ENCODE measurements at places on chromosomes 11 and 22.

- no peak for DNase-seq
Observed at GRCh38 chr11:118527109-118527508, at the start of gene TTC36. TTC36 (plus strand) TSS chr11:118527474; CDS start chr11:118527495, 21 bp downstream.

DNA sequence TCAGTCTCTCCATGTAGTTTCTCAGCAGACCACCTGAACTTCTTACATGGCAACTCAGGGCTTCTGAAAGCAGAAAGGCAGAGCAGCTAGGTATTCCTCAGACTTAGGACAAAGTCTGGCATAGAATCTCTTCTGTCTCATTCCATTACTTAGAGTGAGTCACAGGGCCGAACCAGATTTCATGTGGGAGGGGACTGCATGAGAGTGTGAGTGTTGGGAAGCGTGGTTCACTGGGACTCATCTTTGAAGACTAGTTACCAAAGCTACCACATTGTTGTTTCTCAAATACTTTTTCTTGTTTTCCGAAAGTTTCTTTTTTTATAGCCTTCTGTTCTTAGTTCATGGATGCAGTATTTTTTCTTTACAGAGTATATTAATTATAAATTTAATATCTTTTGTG, 36.1 kb upstream of the SCN3B start:
- DNase-seq = no peak

DNA sequence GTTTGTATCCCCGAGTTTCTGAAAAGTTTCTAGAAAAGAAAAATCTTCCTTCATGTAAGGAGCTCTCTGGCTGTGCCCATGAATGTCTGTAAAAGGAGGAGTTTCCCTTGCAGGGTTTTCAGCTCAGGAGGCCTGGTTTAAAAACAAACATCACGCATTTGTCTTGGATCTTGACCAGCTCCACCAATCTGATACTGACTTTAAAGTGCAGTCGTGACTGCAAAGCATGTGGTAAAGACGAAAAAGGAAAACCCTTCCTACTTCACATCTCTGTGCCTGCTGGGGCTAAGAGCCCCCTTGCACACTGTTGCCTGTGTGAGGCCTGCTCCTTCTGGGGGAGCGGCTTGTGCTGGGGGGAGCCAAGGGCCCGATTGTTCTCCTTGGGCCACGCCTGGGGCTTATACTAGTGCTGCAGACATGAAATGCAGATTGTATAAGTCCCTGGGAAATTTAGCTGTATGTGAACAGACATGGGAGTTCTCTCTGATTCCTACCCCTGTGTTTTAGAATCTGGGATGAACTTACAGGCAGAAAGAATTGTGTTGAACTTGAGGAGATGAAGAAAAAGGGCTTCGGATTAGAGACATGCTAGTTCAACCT, 62.1 kb downstream of the ADAMTS15 start:
- DNase-seq = no peak

GRCh38 chr11:109956124-109956793, 136.9 kb upstream of the ZC3H12C start:
- no peak for DNase-seq

DNA sequence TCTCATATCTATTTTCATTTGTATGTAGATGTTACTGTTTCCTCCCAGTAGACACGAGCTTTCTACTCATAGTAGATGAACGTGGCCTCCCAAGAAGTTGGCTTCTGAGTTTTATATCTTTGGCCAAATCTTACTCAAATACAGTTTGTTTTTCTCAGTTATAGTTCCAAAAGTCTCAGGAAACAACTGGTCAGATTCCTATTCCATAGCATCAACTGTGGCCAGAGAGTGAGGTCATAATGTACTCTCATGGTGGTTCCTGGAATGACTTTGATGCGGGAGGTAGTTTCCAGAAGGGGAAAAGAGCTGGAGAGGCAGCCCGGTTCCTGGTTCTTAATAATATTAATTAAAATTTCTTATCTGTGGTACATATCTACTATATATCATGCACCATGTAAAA, 77.3 kb downstream of the SLC17A6 start:
- no peak for DNase-seq

DNA sequence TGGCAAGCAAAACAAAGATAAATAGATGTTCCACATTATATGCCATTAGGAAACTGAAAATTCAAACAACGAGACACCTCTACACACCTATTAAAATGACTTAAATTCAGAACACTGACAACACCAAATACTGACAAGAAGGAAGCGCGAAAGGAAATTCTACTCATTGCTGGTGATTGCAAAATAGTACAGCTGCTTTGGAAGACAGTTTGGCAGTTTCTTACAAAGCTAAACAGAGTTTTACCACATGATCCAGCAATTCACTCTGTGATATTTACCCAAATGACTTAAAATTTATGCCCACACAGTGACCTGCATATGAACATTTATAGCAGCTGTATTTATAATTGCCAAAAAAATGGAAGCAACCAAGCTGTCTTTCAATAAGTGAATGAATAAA, 232.6 kb downstream of the CASP12 start:
- no peak for DNase-seq

GRCh38 chr11:67312187-67313021, 9.1 kb downstream of the SSH3 start:
- no peak for DNase-seq

DNA sequence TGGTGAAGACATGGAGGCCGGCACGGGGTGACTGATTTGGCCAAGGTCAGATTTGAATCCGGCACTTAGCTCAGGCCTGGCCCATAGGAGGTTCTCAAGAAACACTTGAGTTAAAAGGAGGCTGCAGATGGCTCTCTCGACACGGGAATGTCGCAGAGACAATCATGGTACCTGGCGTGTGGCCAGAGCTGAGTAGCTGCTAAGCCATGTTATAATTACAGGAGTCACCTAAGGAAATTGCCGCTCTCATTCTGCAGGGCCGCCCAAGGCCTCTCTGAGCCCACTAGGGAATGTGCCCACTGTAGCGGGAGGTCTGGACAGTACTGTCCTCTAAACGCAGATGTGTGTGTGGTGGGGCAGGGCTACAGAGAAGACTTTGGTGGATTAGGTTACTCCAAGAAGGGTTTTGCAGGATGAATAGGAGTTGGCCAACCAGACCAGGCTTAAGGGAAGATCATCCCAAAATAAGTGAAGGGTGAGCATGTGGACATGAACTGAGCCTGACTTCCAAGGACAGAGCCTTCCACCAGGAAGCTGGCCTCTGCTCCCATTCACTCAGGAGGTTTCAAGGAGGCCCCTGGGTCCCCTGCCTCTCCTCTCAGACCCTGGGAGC, 19.3 kb upstream of the PRR5 start:
- DNase-seq = no peak
